Left ventricle myocardium inferior (tissue), 1 donor: ENCODE measurements at places on chromosomes 16 and 17.

- peaks cover 100% of the 10 kb centered on the region for H3K4me1 ChIP-seq
- no peaks in the 10 kb centered on the region for H3K27me3 ChIP-seq
- no peak for DNase-seq
- H3K4me3 ChIP-seq = no peak overlapping the region
- no peaks in the 10 kb centered on the region for H3K36me3 ChIP-seq
These were observed 60.9 kb downstream of the MPRIP start for GRCh38 chr17:17103160-17103559.

GRCh38 chr16:71172481-71173207 lies 57.9 kb downstream of the HYDIN start:
- H3K27ac ChIP-seq = no peak overlapping the region
- peak; percentile 18 for DNase-seq
- H3K27me3 ChIP-seq = peaks cover 11% of the 10 kb centered on the region
- H3K4me3 ChIP-seq = no peak overlapping the region
- H3K4me1 ChIP-seq = peaks cover 7% of the 10 kb centered on the region

GRCh38 chr16:11094075-11094856 lies 149.9 kb downstream of the CLEC16A start:
- no peak overlapping the region for H3K4me3 ChIP-seq
- H3K36me3 ChIP-seq = peaks cover 18% of the 10 kb centered on the region
- no peaks in the 10 kb centered on the region for H3K27me3 ChIP-seq

DNA sequence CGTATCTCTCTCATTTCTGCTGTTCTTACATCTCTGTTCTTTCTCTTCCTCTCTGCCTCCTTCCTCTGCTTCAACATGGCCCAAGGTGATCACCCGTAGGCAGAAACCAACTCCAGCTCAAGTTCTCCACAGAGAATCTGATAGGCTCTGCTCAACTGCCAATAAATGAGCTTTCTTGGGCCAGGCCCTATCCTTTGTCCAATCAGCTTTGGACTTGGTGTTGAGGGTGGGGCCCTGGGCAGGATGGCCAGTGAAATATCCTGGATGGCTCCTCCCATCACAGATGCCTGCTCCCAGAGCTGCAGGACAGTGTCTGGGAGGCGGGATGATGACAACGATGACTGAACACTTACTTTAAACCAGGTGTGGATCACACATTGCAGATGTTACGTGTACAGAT lies 17.4 kb upstream of the BRD7 start:
- H3K27ac ChIP-seq = no peak overlapping the region
- no peak overlapping the region for H3K4me3 ChIP-seq
- peaks cover 78% of the 10 kb centered on the region for H3K27me3 ChIP-seq
- no peaks in the 10 kb centered on the region for H3K4me1 ChIP-seq
- DNase-seq = no peak

DNA sequence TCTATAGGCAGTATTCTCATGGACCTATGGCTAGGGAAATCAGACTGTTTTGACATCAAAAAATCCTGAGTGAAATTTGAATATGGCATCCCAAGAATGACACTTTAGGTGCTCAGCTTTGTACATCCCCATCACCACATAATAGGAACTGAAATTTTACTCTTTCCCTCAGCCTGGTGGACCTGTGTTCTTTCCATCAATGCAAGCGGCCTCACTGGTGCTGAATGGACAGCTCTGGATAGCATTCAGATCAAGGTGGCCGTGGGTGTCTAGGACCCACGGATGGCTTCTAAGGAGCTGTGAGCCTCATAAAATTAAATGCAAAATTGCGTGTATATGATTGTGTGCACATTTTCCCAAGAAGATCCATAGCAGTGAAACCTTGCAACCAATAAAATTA lies 152.6 kb downstream of the MAP2K6 start:
- no peaks in the 10 kb centered on the region for H3K36me3 ChIP-seq
- no peak for DNase-seq
- H3K27ac ChIP-seq = no peak overlapping the region
- no peaks in the 10 kb centered on the region for H3K27me3 ChIP-seq

DNA sequence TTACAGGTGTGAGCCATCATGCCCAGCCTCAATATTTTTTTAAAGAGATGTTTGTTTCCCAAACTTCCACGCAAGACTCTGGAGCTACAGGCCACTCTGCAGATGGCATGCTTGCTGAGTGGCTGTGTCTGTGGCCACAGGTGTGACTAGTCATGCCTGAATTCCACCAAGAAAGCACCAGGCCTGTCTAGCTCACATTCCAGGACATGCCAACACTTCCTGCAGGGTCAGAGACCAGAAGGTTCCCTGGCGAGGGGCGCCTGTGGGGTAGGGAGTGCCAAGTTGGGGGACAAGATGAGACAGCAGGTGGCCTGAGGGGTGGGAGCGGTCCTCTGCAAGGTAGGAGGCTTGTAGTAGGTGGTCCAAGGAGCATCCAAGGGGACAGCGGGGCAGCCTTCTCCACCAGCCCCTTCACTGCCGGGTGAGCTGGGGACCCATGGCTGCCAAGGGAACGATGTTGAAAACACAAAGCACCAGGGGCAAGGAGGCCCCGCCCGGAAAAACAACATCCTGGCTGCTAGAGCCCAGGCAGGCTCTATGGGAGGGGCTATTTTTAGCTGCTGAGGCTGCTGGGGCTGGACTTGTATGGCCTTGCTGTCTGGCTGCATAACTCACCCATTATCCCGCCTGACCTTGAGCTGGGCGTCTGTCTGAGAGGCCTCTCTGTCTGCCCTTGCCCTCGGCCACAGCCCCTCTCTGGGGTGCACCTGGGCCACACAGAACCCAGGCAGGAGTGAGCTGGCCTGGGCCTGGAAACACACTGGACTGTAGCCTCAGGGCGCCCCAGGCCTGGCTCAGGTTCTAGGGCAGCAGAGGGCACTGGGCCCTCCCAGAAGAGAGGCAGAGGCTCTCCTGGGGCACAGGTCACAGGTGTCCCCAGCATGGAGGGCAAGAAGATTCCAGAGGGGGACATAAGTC lies 5.7 kb downstream of the TRIM47 start:
- peak overlapping the region; percentile 96 for H3K27ac ChIP-seq
- no peaks in the 10 kb centered on the region for H3K27me3 ChIP-seq
- H3K4me3 ChIP-seq = peak overlapping the region; percentile 34
- H3K4me1 ChIP-seq = peaks cover 94% of the 10 kb centered on the region
- DNase-seq = peak; percentile 80

DNA sequence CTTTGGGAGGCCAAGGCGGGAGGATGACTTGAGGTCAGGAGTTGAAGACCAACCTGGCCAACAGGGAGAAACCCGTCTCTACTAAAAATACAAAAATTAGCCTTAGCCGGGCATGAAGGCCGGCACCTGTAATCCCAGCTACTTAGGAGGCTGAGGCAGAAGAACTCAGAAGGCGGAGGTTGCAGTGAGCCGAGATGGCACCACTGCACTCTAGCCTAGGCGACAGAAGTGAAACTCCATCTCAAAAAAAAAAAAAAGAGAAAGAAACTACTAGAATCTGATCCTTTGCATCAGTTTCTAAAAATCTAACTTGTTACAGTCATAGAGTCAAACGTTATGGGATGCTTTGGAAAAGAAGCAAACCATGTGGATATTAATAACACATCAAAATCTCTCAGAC lies 1.6 kb upstream of the PECAM1 start:
- H3K27me3 ChIP-seq = no peaks in the 10 kb centered on the region
- H3K4me3 ChIP-seq = no peak overlapping the region
- peaks cover 6% of the 10 kb centered on the region for H3K4me1 ChIP-seq
- H3K27ac ChIP-seq = peak overlapping the region; percentile 90

DNA sequence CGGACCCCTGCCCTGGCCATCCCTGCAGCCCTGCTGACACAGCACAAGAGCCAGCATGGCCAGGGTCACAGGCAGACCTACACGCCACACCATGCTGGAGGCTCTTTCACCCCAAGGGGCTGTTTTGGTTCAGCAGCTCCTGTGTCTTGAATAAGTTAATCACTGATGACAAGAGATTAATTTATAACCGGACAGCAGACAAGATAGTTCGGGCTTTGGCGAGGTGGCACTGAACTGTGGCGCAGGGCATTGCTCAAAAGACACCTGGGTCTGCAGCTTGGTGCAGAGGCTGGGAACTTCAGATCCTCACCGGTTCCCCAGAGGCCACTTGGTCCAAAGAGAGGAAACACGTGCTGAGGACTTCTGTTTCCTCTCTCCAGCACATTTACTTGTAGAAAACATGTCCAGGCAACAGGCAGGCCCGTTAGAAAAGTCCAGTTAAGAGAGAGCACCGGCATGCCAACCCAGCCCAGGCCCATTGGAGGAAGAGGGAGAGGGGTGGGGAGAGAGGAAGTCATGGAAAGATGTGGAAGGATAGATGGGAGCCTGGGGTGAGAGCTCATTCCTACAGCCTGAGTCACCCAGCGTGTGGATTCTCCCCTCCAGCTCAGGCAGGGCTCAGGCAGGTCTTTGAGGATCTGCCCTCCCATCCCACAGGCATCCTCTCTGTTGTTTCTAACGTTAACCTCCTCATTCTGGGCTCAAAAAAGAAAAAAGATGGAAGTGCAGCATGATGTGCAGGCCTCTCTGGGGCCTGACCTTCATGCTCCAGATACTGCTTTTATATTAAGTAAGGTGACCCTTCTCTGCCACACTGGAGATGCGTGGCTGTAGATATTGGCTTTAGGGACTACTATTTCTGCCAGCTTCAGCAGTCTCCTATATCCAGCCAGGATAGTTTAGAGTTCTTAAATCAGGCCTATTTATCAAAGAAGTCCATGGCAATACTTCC lies 80.0 kb upstream of the HNF1B start:
- H3K27me3 ChIP-seq = no peaks in the 10 kb centered on the region
- no peak overlapping the region for H3K4me3 ChIP-seq
- no peaks in the 10 kb centered on the region for H3K36me3 ChIP-seq
- peaks cover 20% of the 10 kb centered on the region for H3K4me1 ChIP-seq
- H3K27ac ChIP-seq = no peak overlapping the region

- H3K4me3 ChIP-seq = no peak overlapping the region
- H3K27ac ChIP-seq = no peak overlapping the region
- H3K27me3 ChIP-seq = no peaks in the 10 kb centered on the region
- H3K36me3 ChIP-seq = no peaks in the 10 kb centered on the region
These were observed 5.0 kb downstream of the GRB2 start for GRCh38 chr17:75400326-75400939.

DNA sequence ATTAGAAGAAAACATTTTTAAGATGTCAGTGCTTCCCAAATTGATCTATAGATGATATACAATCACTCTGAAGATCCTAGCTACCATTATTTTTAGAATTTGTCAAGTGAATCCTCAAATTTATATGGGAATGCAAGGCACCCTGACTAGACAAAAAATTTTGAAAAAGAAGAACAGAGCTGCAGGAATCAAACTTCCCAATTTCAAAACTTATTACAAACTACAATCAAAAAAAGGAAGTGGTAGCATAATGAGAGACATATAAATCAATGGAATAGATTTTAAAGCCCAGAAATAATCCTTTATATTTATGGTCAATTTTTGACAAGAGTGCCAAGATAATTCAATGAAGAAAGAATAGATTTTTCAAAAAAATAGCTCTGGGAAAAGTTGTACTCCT lies 198.3 kb upstream of the KCNJ16 start:
- H3K36me3 ChIP-seq = no peaks in the 10 kb centered on the region
- H3K4me1 ChIP-seq = no peaks in the 10 kb centered on the region
- DNase-seq = no peak

DNA sequence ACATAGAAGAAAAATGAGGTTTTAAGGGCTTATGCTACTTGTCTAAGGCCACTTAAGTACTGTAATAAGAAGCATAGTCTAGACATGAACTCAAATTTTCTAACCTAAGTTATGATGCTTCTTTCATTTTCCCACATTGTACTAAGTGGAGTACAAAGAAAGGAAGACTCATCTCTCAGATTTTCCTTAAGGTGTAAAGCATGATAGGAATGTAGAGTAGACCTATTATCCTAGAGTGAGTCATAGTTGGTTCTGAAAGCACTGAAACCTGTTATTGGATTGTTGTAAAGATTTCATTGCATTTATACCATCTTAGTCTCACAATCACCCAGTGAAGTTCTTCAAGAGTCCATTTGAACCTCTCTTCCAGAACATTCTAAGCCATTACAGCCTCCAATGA lies 343.8 kb downstream of the TOX3 start:
- no peaks in the 10 kb centered on the region for H3K27me3 ChIP-seq
- no peak for DNase-seq
- no peaks in the 10 kb centered on the region for H3K36me3 ChIP-seq

- no peak for DNase-seq
- H3K4me3 ChIP-seq = no peak overlapping the region
- H3K27ac ChIP-seq = no peak overlapping the region
- H3K4me1 ChIP-seq = peaks cover 15% of the 10 kb centered on the region
- H3K27me3 ChIP-seq = peaks cover 58% of the 10 kb centered on the region
These were observed 21.5 kb downstream of the COPZ2 start for GRCh38 chr17:48016112-48016511.

DNA sequence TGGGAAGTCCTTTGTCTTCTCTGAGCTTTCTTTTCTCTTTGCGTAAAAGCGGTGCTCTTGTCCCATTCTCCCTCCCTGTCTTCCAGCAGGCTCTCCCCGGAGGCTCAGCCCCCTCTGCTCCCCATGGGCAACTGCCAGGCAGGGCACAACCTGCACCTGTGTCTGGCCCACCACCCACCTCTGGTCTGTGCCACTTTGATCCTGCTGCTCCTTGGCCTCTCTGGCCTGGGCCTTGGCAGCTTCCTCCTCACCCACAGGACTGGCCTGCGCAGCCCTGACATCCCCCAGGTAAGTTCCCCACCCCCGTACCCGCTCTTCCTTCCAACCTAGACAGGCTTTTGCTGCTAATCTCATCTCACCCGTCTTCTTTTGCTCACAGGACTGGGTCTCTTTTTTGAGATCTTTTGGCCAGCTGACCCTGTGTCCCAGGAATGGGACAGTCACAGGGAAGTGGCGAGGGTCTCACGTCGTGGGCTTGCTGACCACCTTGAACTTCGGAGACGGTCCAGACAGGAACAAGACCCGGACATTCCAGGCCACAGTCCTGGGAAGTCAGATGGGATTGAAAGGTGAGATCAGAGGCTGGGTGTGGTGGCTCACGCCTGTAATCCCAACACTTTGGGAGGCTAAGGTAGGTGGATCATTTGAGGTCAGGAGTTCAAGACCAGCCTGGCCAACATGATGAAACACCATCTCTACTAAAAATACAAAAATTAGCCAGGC lies 1.3 kb downstream of the TMEM219 start:
- H3K4me1 ChIP-seq = peaks cover 35% of the 10 kb centered on the region
- no peak for DNase-seq
- H3K27ac ChIP-seq = peak overlapping the region; percentile 94
- peaks cover 10% of the 10 kb centered on the region for H3K36me3 ChIP-seq

DNA sequence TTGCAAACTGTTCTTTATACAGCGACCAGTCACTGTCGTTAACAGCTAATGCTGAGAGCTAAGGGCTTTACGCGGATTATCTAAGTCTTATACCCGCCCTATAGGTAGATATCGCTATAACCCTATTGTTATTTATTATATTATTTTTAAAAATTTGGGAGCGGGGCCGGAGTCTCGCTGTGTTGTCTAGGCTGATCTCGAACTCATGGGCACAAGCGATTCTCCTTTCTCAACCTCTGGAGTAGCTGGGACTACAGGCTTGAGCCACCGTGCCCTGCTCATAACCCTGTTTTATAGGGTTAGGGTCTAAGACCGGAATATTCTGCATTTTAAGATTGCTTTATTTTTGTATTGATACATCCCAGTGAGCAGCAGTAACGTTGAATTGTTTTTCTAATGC lies 24.7 kb downstream of the DEF8 start:
- DNase-seq = no peak
- H3K4me3 ChIP-seq = peak overlapping the region; percentile 84
- peaks cover 12% of the 10 kb centered on the region for H3K36me3 ChIP-seq

GRCh38 chr16:11950388-11950787 lies 8.5 kb upstream of the NPIPB2 start:
- H3K36me3 ChIP-seq = no peaks in the 10 kb centered on the region
- H3K27ac ChIP-seq = no peak overlapping the region
- no peaks in the 10 kb centered on the region for H3K4me1 ChIP-seq
- no peak overlapping the region for H3K4me3 ChIP-seq
- DNase-seq = no peak

- H3K4me3 ChIP-seq = no peak overlapping the region
- no peaks in the 10 kb centered on the region for H3K36me3 ChIP-seq
- no peak for DNase-seq
These were observed 296.9 kb downstream of the RBFOX1 start for GRCh38 chr16:7629571-7629970.
